Activated CD4-positive, alpha-beta T cell treated with anti-CD3 and anti-CD28 coated beads, Interleukin-2, amount 10 ng/mL, durations not matched to agents 7 days and 5 days (primary cell): ENCODE measurements at places on chromosomes 2 and 18.

GRCh38 chr2:130913891-130914290, 77.2 kb downstream of the ARHGEF4 start:
- DNase-seq: no peak

DNA sequence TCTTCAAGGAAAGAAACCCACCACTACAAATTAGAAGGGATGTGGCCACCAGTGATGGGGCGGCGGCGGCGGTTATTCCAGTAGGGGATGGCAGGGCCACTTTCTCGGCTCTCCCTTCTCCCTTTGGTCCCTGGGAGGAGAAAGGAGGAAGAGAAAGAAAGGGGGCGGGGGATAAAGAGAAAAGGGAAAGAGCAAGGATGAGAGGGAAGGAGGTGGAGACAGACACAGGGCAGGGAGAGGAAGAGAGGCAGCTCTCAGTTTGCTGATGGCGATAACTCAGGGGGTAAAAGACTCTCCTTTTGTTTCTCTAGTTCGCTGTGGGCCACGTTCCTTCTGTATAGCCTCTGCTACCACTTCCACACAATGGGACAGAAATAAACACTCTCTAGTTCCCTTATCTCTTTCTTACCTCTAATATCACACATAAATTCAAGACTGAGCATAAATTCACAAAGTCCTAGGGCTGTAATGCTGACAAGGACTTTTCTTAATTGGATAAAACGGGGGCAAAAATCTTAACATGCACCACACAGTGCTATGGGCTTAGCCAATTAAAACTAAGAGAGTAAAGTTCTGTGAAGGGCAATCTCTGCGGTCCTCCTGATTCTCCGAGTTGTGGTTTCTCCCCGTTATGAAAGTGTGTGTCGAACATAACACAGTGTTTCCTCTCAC, 14.6 kb downstream of the SFT2D3 start:
- DNase-seq: no peak

DNA sequence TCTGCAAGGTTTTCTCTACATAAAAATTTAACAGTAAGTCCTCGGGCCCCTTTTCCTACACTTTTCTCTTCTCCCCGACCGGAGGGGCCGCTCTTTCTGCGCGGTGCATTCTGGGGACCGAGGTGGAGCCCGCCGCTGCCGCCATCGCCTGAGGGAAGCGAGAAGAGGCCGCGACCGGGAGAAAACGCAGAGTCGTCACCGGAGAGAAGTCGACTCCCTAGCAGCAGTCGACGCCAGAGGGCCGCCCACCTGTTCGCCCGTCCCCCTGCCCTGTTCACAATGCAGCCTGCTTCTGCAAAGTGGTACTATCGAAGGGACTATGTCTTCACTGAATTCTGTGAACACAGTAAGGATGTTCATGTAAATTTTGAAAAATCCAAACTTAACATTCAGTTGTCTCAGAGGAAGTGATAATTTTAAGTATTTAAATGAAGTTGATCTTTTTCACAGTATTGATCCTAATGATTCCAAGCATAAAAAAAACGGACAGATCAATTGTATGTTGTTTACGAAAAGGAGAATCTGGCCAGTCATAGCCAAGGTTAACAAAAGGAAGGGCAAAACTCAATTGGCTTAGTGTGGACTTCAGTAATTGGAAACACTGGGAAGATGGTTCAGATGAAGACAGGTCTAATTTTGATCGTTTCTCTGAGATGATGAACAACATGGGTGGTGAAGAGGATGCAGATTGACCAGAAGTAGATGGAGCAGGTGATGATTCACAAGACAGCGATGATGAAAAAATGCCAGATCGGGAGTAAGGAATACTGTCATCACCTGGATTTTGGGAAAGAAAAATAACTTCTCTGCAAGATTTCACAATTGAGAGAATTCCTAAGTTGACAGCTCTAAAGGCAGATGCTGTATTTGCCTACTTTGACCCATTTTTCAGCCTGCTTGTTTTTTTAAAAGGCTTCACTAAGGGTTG, 55.8 kb downstream of the ASXL2 start:
- peak; percentile 44 for DNase-seq

DNA sequence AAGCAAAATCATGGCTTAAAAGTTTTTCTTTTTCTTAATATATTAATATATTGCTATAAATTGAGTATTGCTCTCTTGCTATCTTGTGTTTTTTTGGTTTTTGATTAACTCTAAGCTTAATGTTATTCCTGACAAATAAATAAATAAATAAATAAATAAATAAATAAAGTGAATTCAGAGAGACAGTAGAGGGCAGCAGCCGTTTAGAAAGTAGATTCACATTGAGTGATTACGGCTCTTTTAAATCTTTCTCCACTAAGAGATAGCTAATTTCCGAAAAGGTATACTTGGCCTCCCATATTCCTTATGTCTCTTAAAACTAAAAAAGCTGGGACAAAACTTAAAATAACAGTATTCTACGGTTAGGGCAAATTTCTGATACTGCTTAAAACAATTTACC, 34.3 kb downstream of the MSH2 start:
- no peak for DNase-seq

GRCh38 chr2:239267288-239267951, 133.4 kb downstream of the HDAC4 start:
- peak; percentile 97 for DNase-seq

- peak; percentile 48 for DNase-seq
Observed at GRCh38 chr2:70089220-70089982, 2.1 kb downstream of the PCBP1 start.

- DNase-seq: no peak
Observed at GRCh38 chr2:234603619-234604018, 106.7 kb upstream of the ARL4C start.

GRCh38 chr2:33135645-33136044, 188.9 kb downstream of the LTBP1 start:
- no peak for DNase-seq

DNA sequence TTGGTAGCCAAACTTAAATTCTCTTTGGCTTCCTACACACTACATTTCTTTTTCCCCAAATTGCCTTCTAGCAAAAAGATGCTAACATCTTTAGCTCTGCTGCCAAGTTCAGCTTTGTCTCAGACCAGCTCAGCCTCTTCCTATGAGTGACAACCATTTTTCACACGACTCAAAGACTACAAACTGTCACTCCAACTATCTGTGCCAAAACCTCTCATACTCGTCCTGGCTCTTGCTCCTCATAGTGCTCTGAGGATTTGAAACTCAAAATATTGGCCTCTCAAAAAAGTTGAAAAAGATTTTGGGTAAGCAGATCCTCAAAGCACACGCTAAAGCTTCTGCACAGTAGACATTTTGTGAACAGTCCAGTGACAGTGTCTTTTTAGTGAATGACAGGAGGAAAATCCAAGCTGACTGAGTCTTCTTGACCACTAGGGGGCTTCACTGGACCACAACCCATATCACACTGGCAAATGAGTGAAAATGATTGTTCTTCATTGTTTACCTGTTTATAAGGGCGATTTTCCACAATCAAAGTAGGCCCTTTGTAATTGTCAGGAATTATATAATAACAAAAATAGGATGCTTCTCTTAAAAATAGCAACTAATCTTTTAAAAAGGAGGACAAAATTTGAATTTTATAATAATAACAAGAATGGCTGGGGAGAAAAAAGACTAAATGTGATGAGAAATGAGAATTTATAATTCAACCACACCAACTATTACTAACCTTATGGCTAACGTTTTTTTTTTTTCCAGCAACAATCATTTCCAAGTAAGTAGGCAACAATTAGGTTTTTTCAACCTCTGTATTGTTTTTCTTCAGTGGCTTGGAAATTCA, 85.5 kb upstream of the PGAP1 start:
- peak; percentile 38 for DNase-seq

- peak; percentile 16 for DNase-seq
Observed at GRCh38 chr2:101152272-101153076, 1.3 kb upstream of the TBC1D8 start.

DNA sequence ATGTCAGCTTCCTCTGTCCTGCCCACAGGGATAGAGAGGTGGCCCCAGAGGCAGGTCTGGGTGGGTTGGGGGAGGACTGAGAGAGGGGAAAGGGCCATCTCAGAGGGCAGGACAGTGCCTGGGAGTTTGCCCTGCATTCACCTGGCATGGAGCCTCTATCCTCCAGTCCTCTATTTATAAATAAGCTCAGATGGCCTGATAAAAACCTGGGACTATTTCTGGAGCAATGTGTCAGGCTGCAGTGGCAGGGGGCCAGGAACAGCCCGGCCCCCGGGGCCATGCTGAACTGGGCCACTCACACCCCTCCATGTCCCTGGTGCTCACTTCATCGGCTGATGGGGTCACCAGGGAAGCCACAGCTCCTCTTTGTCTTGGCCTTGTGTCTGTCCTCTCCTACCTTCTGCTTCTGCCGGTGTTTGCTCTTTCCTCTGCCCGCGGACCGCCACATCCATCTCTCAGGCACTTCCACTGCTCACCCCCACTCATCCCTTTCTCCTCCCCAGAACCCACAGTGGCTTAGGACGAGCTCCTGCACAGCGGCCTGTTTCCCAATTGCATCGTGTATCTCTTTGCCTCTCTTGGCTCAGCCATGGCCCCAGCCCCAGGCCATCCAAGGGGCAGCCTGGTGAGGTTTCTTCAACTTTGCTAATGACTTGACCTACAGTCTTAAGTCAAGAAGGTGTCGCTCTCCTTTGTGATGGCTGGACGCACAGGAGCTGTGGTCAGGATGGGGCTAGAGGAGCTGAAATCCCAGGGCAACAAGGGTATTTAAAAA, 38.8 kb downstream of the SCTR start:
- no peak for DNase-seq

DNA sequence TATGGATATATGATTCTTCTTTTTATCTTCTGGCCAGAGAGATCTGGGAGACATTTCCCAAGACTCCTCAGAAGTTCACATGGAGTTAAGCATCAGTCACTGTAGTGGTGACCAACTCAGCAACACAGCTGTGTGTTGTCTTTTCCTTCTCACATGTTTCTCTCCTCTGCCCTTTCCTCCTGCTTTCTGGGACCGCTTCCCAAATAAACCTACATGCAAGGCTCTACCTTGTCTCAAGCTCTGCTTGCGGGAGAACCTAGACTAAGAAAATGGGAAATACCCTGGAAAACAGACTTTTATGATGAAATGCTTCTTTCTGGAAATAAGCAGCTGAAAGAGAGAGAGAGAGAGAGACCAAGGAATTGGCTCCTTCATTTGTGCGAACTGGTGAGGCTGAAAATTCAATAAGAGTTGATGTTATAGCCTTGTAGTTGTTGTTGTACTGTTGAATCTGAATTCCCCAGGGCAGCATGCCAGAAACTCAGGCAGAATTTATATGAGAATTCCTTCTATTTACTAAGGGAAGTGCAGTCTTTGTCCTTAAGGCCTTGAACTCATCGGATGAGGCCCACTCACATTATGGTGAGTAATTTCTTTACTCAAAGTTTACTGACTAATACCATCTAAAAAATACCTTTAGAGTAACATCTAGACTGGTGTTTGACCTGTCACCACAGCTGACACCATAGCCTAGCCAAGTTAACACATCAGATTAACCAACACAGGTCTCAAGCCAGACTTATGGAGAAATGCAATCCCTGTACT, 22.7 kb upstream of the DSC1 start:
- DNase-seq: no peak

- peak; percentile 11 for DNase-seq
Observed at GRCh38 chr18:37385846-37386778, 179.5 kb downstream of the CELF4 start.

GRCh38 chr2:222532315-222532714, 108.0 kb downstream of the SGPP2 start:
- no peak for DNase-seq

GRCh38 chr18:615773-616172, 19.0 kb downstream of the CLUL1 start:
- DNase-seq: no peak

DNA sequence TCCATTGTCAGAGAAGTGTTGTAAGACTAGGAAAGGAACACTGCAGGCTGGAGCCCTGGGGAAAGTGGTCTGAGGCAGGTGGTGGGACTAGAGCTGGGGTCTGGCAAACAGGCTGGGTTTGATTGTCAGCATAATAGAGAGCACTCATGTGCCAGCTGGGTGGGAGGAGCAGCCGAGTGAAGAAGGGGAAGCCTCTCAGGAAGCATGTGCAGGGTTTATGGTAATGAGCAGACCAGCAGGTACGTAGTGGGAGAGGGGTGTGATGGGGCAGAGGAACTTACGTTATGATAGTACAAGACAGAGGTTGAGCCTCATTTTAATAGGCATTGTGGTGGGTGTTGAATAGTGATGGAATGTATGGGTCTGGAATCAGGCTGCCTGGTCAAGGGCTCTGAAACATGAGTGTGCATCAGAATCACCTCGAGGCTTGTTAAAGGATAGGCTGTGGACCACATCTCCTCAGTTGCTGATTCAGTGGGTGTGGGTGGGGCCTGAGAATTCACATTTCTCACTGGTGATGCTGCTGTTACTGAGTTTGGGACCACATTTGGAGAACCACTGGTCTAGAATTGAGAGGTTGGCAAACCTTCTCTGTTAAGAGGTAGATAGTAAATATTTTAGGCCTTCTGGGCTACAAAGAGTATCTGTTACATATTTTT, 1.7 kb upstream of the MGAT5 start:
- DNase-seq: no peak

DNA sequence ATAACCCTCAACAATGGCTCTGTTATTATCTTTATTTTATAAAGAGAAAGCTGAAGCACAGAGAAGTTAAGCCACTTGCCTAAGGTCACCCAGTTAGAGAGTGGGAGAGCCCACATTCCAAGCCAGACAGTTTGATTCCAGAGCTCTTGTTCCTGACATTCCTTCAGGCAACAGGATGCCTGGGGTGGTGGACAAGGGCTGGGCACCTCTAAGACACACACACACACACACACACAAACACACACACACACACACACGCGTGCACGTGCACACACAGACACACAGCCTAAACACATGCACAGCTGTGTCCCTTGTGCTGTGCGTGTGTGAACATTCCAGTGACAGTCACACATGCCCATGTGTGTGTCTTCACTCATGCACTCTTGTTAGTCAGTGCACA, 26.4 kb downstream of the CELF4 start:
- no peak for DNase-seq

- DNase-seq: no peak
Observed at GRCh38 chr18:79508565-79509535, 113.1 kb downstream of the NFATC1 start.

DNA sequence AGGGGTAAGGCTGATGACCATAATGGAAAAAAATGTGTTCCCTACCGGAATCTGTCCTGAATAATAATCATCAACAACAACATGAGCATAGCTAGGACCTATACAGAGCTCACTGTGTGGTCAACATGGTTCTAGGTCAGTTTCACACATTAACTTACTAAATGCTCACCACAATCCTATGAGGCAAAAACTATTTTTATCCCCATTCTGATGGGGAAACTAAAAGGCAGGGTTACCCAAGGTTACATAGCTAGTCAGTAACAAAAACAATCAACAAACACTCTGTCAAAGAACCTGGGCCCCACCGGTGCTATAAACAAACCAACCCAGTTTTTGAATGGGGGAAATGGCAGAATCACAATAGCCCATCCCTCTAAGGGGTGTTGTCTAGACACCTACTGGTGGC, 40.1 kb downstream of the AOX1 start:
- no peak for DNase-seq
